ENCODE measurements at places on chromosomes 16 and 17.

GRCh38 chr17:6547336-6547735, 9.0 kb downstream of the PITPNM3 start:
- no peak for DNase-seq

DNA sequence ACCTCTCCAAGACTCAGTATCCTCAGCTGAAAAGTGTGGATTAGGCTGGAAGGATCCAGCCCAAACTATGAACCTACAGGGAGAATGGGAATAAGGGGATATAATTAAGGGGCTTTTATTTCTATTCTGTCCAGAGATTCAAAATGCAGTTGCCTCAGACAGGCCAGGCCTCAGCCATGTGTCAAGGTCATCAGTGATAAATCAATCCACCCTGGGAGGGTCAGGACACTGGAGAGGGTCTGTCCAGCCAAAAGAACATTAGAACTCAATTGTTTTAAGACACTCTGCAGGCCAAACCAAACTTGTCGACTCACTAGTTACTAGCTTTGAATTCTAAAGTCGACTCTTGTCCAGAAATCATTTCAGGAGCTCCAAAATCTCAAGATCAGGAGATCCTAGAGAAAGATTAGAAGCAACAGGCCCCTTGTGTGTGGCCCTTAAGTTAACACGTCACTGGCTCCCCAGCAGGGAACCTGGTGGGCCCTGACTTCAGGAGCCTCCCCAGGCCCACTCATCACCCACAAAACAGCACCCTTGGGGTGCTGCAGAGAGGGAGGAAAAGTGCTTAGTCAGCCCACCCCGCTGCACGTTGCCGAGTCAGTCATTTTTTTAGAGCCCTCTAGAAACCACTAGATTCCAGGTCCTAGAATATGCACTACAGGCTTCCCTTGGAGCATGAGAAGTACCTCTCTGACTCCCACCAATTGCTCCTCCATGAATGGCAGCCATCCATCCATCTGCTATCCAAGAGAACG, 156.8 kb downstream of the XYLT1 start:
- no peak for DNase-seq

DNA sequence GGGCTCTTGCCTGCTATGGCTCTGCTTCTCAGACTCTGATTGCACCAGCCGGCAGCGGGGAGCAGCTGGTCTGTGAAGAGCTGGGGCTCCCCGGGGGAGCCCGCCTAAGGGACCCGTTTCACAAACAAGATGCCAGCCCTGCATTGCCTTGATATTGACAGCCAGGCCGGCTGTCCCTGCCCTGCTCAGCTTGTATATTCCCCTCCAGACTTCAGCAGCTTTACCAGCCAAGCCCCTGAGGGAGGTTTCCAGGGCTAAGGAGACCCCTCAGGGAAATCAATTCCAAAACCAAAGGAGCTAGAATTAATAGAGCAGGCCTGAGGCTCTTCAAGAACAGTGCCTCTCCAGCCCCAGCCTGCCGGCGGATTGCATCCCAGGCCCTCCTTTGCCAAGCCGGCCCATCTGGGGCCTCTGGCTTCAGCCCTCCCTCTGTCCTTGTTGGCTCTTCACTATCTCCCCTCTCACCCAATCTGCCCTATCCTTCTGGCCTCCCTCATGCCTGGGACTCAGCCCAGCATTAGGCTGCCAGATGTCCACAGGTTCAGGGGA, 5.7 kb downstream of the CALB2 start:
- no peak for DNase-seq

- no peak for DNase-seq
Measured at GRCh38 chr16:14455573-14455972, 174.5 kb downstream of the PARN start.

GRCh38 chr16:23024044-23024443, 125.2 kb downstream of the USP31 start:
- no peak for DNase-seq

DNA sequence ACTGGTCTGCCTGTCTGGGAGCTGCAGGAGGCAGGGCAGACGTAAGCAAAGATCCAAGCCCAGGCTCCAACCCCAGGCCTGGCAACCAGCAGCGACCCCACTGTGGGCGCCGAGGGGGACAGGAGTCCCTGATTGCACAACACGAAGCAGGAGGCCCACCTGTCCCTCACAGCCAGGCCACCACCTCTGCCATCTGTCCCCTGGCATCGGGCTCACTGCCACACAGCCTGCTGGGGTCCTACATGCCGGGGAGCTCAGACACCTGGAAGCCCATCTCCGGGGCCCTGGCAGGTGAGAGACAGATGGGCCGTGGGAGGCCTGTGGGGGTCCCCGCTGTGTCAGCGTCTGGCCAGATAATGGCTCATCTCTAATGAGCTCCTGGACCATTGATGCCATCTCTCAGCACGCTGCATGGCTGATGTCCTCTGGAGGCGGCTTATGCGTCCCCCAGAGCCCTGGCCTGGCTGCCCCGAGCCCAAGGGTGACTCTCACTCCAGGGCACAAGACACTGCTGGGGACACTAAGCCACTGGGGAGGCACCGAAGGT, 11.3 kb upstream of the RASD1 start:
- no peak for DNase-seq

DNA sequence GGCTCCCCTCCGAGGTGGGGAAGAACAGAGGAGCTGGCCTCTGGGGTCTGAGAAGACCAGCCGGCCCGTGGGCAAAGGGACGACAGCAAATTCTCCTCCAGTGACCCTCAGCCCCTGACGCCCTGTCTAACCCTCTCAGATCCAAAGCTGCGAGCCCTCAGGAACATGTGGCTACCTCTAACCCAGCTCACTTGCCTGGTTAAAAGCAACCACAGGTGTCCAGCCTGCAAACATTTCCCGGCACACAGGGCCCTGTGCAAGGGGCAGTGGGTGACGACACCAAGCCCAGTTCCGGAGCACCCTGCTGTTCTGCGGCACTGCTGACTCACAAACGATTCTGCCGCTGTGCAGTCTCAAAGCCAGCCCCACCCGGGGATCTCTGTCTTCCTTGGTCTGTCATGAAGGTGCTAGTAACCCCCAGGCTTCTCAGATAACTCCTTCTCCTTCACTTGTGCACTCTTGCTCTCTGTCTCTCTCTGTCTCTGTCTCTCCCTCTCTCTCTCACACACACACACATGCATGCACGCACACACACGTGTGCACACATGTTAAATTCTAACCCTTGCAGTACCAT, 23.0 kb downstream of the WNT3 start:
- DNase-seq: no peak

Measured in astrocyte of the cerebellum (primary cell).